ENCODE measurements at places on chromosomes 11 and 22.

DNA sequence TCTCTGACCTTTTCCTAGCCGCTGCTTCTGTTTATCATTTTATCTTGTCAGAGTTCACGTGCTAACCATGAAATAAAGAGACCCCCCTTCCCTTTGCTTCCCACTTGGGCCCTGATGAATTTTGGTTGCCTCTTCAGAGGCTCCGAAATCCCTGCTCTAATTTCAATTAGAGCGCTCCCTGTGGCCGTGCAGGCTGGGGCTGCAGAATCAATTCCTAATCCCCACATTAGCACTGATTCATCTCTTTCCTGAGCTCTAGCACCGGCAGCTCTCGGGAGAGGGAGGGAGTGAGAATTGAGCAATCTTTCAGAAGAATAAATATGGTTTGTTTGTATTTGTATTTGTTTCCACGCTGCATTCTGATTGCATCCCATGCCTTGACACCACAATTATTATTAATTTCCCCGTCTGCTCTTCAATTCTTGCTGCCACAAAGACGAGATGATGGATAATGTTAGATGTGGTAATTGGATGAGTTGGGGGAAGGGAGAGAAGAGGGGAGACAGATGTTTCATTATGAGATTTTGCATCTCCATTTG lies 76.9 kb downstream of the NTM start:
- DNase-seq = peak; percentile 74

DNA sequence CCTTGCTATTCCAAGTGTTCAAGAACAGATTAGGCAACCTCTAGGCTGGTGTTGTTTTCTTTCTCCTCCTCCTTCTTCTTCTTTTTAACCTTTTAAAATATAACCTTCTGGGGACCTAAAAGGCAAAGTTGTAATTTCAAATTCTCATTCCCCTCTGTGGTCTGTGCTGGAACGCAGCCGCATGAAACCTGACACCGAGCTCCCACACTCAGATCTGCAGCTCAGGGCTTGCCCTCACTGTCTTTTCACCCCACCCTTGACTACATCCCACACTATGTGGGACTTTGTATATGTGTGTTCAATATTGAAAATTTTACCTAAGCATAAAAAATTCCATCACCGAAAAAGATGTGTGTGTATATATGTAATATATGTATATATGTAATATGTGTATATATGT lies 62.0 kb upstream of the ARHGAP42 start:
- DNase-seq = no peak

DNA sequence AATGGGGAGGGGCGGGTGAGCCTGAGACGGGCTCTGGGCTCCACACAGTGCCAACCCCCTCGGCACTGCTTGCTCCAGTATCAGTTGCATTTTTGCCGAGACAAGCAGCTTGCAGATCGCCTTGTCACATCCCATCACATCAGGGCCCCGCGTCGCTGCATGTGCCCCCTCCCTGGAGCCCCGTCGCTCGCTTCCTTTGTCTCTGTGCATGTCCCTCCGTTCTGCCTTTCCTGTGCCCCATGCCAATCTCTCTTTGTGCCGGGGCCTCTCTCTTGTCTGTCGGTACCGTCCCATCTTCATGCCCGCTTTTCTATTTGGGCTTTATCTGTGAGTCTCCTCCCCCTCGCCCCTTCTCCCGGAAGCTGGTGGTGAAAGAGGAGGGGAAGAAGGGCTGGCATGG lies 202.2 kb downstream of the CEP164 start:
- no peak for DNase-seq

- no peak for DNase-seq
These were observed at the start of gene KRTAP5-4 for GRCh38 chr11:1622086-1622485. KRTAP5-4 (minus strand) TSS chr11:1622138; CDS start chr11:1622093, 45 bp downstream.

GRCh38 chr22:31005535-31005934 lies 36.5 kb downstream of the TUG1 start:
- DNase-seq = no peak

DNA sequence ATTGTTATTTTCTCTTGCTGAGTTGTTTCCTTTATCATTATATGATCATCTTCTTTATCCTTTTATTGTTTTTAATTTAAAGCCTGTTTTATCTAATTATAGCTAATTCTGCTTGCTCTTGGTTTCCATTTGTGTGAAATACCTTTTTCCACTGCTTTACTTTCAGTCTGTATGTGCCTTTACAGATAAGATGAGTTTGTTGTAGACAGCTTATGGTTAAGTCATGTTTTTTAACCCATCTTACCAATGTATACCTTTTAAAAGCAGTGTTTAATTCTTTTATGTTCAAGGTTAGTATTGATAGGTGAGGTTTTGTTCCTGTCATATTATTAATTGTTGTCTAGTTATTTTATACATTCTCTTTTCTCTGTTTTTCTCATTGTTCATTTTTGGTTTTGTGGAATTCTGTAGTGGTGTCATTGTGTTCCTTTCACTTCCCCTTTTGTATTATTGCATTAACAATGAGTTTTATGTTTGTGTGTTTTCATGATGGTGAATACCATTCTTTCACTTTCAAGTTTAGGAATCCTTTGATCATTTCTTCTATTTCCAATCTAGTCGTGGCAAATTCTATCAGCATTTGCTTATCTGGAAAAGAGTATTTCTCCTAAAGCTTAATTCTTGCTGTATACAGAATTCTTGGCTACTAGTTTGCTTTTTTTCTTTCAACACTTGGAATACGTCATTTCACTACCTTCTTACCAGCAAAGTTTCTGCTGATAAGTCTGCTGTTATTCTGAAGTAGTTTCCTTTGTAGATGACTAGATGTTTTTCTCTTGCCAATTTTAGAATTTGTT lies 21.8 kb downstream of the OR5AN1 start:
- no peak for DNase-seq

DNA sequence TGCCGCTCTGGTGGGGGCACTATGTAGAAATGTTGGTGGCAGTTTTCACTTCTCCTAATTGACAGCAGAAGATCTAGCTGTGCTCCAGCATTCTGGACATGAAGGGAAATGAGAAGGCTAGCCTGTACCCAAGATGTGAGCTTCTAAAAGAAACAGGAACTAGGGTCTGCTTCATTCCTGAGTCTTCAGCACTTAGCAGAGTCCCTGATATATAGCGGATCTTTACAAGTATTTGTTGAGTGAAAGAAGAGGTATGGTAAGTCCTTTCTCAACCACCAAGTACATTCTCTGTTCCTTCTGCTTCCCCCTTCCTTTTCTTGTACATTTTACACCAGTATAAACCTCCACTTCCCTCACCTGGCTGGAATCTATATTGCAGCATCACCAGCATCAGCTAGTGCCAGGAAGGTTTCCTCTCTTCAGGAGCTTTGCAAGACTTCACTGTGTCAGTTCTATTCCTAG lies 408.3 kb upstream of the CADM1 start:
- DNase-seq = peak; percentile 25

DNA sequence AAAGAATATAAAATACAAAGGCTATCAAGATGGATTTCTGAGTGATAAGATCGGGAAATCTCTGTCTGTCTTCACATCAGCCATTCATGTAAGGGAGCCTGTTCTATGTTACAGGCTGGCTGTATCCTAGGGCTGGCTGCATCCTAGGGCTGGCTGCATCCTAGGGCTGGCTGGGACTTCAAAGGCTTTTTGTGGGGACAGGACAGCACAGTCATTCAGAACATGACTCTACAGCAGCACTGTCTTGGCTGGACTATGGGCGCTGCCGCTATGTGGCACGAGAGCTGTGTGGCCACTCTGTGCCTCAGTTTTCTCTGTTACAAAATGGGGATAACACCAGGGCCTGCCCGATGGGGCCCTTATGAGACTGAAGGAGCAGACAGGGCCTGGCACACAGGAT lies 10.2 kb downstream of the ADAMTS8 start:
- no peak for DNase-seq

DNA sequence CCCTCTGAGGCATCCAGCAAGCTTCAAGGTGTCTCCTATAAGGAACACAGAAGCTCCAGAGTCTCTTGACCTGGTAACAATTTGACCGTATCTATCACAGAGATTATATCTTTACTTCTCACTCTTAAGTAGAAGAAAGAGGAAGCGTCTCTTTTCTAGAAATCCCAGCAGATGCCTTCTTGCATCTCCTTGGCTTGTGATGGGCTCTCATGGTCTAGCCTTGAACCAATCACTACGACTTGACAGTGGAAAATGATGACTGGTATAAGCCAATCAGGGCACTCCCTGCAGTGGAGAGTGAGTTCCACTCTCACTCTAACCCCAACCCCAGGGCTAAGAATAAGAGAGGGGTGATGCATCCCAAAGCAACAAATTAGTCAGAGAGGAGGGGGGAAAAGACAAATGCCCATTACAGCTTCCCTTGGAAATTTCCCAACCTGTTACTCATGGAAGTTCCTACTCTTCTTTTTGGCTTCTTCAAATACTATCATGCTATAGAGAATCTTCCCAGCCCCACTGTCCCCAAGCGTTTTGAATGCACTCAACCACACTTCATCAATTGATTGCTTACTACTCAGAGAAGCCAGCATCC lies 293.5 kb downstream of the MN1 start:
- DNase-seq = no peak

GRCh38 chr11:65777821-65778361 lies 2.9 kb downstream of the AP5B1 start:
- DNase-seq = no peak

DNA sequence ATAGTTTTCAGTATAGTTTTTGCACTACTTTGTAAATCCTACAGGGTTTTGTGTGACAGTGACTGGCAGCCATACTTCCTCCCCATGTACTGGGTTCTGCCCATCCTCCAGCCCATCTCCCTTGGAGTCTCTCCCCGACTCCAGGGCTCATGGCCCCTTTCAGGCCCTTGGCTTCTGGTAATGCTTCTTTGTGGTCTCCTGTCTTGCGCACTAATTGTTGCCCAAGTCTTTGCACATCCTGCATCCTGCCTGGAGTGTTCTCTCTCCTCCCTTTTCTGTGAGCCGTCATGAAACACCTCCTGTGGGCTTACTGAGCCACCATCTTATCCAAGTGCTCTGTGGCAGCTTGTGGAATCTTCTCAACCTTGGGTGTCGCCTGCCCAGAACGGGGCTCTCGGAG lies 11.4 kb upstream of the KCNQ1OT1 start:
- no peak for DNase-seq

DNA sequence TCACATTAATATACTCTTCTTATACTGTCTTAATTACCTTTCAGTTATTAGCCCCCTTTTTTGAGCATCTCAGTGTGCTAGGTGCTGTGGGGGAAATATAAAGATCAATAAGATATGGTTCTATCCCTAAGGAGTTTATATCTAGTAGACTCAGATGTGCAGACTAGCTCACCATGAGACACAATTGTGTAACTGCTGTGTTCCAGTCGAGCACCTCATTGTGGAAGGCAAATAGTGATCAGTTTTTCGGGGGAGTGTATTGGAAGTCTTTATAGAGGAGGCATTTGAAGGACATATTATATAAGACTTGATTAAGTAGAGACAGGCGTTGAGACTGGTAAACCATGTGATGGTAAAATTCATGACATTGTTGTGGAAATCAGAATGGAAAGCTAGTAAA lies 11.8 kb downstream of the PDE3B start:
- DNase-seq = no peak

DNA sequence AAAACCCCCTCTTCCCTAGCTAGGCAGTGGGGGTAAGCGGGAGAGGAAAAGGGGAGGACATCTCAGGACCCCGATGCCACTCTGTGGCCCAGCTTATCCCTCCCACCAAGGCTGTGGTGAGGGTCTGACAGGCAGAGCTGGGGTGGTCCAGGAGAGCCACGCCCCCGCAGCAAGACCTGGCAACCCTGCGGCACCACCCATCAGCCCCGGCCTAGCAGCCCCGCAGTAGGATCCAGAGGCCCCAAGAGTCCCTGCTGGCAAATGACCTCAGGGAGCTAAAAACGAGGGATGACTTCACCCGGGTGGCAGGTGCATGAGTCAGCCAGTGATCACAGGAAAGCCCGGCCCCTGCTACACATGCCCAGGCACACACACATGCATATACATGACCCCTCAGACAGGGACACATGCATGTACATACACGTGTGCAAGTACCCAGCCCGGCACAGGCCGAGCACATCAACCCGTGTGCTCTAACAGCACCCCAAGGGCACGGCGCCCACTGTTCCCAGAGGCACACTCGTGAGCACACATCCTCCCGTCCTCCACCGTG lies 32.3 kb downstream of the ARVCF start:
- DNase-seq = peak; percentile 50

GRCh38 chr11:69064394-69064957 lies 15.7 kb downstream of the TPCN2 start:
- DNase-seq = no peak

DNA sequence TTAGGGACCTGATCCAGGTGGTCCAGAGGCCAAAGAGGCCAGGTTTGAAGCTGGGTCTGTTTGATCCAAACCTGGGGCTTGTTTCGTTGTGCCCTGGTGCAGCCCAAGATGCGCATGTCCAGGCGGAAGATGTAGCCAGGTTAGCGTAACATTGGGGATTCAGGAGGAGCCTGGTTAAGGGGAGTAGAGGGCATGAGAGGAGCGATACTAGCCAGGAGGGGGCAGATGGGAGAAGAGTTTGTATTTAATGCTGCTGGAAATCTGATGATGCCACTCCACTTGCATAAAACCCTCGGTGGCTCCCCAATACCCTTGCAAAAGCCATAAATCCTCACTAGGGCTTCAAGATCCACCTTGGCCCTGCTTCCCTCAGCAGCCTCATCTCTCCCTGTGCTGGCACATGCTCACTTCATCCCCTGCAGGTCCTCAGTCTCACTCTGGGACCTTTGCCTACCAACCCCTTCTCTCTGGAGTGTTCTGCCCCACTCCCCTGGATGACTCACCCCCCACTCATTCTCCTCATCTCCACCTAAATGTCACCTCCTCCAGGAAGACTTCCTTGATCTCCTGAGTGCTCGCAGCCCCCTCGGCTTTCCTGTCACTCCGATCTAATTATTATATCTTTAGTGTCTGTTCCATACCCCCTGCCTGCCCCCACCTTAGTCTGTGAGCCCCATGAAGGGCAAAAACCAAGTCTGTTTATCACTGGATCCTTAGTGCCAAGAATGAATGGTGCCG lies 95.9 kb downstream of the MIAT start:
- no peak for DNase-seq

DNA sequence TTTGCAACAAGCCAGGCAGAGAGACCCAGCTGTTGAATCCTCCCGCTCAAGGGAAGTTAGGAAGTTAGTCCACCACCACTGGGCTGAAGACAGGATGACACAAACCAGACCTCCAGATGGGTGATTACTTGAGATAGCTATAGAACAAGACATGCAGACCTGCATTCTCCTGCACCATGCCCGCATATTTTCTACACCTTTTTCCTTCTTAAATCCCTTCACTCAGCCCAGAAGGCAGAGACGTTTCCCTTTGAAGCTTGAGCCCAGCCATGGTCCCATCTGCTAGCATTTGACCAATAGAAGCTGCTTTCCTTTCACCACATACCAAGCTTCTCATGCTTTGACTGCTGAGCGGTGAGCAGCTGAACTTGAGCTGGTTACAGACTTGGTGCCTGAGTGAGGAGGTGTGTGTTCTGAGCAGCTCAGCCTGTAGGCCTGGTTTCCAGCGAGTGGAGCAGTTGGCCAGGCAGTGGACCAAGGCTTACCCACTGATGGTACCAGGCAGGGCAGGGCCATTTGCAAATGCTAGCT lies 29.2 kb upstream of the CBX6 start:
- DNase-seq = no peak

GRCh38 chr11:128416976-128417375 lies 170.4 kb downstream of the ETS1 start:
- DNase-seq = no peak
